HFFc6 (cell line): ENCODE measurements at places on chromosomes 1 and 21.
A peak's percentile ranks its signal among the peaks of the same experiment; 100 is the strongest.

DNA sequence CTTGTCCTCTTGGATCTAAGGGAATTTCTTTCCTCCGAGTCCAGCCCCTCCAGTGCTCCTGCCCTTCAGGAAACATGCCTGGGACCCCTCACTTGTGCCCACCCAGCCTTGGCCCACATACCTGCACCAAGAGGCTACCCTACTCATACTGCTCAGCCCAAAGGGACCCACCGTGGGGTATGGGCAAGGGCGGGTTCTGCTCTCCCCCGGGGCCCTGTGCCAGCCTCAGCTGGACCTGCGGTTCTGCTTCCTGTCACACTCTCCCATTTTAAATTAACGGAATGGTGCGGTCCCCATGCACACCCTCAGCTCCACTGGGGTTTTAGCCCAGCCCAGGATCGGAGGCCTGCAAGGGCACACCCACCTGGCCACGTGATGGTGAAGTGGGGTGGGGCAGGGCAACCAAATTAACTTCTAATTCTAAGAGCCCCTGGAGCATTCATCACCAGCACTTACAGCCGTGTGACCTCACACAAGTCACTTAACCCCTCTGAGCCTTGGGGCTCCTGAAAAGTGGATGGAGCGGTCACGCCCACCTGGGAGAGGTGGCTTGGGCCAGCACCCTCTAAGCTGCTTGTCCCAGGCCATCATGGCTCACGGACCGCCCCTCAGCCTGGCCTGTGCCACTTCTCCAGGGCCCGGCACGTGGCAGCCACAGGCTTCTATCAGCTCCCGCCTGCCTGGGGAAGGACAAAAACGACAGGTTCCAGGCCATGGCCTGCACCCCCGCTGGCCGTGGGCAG lies 28.3 kb downstream of the TP73 start:
- no peak for DNase-seq

- DNase-seq, result peak; percentile 52
Measured at GRCh38 chr21:25837533-25838265, 102.9 kb downstream of the GABPA start.

GRCh38 chr1:228387321-228387720 lies 19.3 kb downstream of the TRIM11 start:
- no peak for DNase-seq

DNA sequence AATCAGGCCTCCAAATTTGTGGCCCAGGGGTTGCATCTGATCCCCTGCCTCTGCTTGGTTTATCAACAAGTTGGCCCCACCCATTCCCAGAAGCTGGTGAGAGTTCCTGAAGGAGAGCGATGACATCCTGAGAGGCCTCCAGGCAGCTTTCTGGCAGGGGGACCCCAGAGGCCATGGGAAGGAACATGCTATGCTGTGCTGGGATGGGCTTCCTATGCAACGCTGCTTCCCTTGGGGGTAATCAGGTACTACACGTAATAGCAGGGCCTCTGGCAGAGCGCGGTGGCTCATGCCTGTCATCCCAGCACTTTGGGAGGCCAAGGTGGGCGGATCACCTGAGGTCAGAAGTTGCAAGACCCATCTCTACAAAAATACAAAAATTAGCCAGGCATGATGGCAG lies 8.4 kb upstream of the MTF1 start:
- no peak for DNase-seq

DNA sequence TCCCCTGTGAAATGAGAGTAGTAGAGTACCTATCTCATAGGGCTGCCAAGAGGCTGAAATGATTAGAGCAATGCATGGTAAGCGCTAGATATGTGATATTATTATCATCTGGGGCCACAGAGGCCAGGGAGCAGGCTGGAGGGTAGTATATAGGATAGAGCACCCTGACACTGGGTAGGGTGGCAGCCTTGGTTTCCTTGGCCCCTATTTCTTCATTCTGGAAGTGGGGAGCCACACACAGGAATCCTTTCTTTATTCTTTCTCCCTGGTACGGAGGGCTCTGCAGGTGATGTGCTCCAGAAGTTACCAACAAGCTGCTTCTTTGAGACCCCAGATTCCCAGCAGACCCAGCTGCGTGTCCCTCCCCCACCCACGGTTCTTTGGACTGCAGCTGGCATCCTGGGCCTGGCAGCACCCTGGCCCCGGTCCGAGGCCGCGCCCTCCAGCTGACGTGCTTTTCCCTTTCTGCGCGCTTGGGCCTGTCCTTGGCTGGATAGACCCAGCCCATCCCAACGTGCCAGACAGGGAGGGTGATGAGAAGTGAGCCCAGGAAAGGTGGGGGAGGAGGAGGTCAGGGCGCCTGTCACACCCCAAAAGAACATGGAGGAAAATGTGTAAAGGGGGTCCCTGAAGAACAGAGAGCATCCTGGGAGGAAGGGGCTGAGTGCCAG lies 18.2 kb downstream of the INAVA start:
- DNase-seq, result no peak

DNA sequence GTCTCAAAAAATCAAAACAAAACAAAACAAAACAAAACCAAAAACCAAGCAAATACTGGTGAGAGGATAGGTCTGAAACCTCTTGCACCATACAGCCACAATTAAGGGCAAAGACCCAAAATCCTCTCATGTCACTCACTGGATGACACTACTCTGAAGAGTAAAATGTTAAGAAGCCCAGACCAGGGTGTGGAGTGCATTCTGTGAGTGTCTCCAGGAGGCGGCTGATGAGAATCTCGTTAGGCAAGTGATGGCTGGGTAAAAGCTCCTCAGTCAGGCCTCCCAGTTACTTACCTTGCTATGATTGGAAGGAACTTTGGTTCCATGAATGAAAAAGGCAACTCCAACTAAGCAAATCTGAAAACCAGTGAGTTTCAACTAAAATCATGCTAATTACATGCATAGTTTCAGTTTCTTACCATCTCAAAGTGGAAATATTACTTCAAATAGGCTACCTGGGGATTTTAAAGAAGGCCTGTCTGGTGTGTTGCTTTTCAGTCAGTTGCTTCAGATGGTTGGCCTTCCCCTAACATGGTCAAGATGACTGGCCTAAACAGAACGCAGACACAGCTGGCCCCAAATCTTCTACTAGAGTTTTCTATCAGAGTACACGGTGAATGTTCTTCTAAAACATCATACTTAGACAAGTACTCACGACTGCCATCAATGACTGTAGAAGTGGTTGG lies 95.1 kb downstream of the KIAA0319L start:
- no peak for DNase-seq

GRCh38 chr1:96882096-96882495 lies 160.5 kb downstream of the PTBP2 start:
- DNase-seq, result no peak

- DNase-seq, result no peak
Measured at GRCh38 chr1:55049914-55050278, 10.5 kb downstream of the PCSK9 start.

DNA sequence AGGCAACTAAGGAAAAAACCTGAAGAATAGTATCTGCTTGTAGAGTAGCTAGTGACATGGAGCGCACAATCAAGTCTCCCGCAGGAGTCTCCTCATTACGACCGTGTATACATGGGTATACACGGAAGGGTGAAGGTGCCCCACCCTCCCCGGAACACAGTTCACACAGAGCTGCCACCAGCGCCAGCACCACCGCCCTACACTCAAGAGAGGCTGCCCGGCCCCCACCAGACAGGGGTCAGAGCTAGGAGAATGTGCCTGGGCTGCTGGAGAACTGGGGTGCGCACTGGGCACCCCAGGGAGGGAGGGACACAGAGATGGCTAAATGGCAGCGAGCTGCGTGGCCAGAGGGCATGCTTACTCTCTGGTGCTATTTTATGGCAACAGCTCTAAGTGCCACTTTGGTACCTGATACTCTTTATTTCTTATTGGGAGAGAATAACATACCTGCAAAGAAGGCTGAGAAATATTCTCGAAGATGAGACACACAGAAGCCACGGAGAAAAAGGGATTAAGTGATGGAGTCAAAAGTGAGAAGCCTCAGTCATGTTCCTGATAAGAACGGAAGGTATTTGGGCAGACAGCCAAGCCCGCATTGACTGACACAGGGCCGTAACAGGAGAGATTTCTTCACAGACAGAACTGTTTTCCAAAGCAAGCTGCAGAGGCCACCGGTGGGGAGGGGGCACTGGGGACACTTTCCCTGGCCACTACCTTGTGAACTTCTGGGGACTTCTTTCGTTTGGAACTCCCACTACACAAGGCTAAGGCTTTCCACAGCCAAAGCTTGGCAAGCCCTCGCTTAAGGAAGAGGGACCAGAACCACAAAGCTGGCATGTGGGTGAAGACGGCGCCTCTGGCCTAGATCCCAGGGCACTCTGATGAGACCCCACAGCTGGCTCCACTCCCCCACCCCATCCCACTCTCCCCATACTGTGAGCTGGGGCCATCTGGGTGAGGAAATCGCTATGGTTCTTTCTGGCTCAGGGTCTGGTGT lies 108.0 kb downstream of the PGBD5 start:
- DNase-seq, result no peak
